ENCODE measurements at places on chromosomes 7 and 10.

DNA sequence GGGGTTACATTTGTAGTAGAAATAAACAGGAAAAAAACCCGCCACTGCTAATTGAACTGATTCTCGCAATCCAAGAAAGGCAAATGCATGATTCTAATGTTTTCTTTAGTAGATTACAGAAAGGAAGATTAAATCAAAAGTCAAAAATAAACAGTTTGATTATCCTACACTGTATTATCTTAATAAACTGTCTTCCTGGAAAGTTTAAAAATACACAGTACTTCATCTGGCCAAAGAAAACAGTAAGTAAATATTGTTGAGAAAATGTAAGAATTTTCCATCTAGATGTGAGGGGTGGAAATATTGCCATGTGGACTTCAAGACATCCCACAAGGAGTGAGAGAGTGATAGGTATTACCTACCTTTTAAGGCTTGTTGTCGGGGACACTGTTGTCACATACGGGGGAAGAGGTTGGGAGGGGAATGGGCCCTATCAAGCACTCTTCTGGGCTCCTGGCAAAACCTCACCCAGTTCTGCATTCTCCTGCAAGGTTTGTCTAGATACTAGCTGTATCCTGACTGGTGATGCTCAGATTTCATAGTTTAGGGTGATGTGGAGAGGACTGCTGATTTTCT is 17.8 kb downstream of the GRK5 start:
- DNase-seq, result no peak

GRCh38 chr7:23449941-23450340 is 20.4 kb downstream of the IGF2BP3 start:
- DNase-seq, result no peak

DNA sequence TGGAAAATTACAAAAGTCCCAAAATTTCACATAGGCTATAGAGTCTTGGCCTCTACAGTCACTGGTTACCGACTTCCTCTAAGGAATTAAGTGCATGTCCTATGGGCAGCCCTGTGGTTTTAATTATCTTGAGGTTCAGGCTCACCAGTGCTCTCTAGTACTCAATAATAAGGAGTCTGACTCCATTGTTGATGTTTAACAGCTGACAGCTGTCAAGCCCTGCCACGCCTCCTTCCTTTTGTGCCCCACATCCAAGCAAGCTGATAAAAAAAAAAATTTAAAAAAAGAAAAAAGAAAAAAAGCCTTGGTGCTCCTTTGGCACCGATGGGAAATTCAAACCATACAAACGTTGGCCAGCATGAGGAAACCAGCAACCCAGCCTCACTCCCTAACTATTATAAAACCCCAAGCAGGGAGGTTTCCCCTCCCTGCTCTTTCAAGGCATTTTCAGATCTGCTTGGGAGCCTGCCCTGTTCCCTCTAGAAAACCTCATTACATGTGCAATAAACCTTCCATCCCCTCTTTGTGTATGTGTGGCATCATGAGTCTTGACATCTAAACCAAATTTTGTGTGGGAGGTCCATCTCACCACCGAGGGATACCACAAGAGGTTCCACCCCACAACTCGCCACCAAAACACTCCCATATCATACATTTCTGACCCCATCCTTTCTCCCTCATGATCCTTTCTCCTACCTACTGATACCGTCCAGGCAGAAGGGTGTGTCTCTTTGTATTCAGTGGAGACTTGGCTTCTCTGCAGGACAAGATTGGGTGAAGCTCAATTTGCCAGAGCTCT is 70.9 kb upstream of the CCDC71L start:
- DNase-seq, result no peak

DNA sequence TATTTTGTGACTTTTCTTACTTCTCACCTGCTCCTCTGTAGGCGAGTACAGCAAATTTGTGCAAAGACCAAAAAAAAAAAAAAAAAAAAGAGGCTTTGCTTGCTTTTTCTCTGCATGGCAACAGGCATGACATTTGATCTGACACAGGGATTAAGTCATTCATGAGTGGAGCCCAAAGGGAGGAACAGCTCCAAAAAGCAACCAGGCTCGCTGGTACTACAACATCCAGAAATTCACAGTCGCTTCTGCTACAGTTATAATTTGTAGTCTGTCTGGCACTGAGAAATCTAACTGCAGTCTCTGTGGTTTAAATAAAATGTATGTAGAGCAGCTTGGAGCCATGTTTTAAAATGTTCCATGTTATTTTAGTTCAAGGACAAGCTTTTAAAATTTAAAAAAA is 31.7 kb downstream of the MKX start:
- no peak for DNase-seq

DNA sequence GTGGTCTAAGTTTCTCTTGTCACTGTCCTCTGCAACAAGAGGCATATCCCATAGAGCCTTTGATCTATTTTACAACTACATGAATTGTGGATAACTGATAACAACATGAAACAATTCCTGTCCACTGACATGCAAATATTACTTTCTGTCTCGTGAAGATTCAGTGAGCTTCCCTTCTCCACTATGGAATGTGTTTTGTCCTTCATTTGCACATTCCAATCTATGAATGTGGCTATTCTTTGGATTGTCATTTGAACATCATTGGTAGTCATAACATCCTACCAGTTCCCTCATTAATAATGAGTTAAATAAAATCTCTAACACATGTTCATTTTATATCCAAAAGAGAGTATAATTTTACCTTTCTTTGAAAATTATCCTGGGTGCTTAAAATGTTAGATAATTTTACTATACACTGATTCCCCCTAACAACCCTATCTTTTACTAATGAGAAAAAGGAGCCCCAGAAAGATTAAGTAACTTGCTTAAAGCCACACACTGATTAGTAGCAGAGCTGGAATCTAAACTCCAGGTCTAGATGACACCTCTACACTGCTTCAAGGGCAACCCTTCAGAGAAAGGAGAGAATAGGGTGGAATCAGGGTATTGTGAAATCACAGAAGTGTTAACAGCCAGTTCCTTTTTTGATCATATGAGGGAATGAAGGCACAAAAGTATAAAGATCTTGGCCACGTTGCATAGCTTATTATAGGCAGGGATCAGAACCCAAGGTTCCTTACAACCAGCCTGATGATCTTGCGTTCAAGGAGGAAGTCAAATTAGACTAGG is 39.1 kb downstream of the PDE1C start:
- no peak for DNase-seq

DNA sequence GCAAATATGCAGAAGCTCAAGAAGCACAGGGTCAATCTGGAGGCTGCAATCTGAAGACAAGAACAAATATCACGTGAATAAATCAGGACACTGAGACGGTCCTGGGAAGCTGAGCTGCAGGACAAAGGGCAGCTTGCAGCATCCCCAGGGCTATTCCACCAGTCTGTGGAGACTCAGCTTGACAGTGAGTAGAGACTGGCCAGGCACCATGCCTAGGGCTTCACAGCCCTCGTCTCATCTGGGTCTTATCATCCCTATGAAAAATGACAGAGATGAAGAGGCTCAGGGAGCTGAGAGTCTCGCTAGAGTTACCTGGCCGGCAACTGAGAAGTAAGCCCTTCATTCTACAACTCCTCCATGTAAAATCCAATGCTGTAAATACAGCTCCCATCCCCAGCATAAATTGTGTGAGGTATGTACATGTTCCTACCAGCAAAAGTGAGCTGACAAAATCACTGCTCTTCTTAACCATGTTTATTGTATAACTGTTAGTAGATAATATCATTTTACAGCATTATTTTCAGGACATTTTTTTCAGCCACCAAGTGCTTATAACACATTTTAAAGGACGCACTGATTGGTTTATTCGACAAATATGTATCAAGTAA is 186.6 kb upstream of the IGFBP3 start:
- no peak for DNase-seq

GRCh38 chr10:62907470-62908212 is 91.5 kb upstream of the EGR2 start:
- DNase-seq, result no peak

GRCh38 chr10:94049911-94050310 is 56.2 kb downstream of the PLCE1 start:
- no peak for DNase-seq

DNA sequence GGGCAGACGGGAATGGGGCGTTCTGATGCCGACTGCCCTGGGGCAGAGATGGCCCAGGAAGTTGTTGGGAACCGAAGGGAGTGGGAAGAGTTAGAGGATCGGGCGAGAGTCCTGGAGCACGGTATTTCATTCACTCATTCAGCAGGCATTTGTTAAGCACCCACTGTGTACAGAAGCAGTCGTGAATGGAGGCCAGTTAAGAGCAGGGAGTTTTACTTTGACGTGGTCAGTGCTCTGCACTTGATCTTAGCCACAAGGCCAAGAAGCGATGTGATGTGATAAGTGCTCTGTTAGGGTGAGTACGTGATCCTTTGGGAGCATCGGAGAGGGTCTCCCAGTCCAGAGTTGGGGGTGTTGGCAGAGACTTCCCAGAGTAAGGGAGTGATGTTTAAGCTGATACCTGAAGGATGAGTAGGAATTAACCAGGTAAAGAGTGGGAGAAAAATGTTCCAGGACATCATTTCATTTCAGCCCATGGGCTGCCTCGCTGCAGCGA is 890 bp downstream of the ZFYVE27 start:
- no peak for DNase-seq

DNA sequence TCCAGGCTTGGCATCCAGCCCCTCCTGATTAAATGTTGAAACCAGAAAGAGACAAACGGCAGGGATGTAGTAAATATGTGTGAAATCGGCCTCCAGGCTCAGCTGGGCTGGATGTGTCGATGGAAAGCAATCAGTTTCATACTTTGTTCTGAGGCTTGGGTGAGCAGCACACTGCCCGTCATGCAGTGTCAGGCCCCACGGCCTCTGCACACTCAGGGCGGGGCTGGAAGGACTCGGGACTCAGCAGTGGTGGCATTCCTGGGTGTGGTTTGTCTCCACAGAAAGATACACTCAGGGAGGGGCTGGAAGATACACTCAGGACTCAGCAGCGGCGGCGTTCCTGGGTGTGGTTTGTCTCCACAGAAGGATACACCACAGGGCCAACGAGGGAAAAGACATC is 22.0 kb downstream of the ADGRA1 start:
- no peak for DNase-seq

- no peak for DNase-seq
Observed at GRCh38 chr10:67549390-67549789, 146.6 kb downstream of the CTNNA3 start.

DNA sequence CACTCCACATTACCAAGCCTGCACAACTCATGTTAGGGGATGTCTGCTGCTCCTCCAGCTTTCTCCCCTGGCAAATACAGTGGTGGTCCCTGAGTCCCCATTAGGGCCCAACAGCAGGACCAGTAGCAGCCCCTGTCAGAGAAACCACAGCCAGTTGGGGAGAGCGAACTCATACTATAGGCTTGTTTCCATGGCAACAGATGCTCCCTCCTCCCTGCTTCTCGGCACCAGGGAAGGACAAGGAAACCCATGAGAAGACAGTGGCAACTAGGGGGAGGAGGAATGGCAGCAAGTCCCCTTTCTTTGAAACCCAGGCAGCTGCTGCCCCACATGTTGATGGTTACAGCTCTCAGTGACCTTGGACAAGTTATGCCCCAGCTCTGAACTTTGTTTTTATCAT is 326.4 kb downstream of the KCNMA1 start:
- no peak for DNase-seq
